NCI-H1417 treated with DMSO at 0.1 percent for 48 hours (cell line): ENCODE measurements at places on chromosomes 6 and 20.

GRCh38 chr6:82111114-82111513 is 136.4 kb downstream of the IBTK start:
- DNase-seq, result no peak

DNA sequence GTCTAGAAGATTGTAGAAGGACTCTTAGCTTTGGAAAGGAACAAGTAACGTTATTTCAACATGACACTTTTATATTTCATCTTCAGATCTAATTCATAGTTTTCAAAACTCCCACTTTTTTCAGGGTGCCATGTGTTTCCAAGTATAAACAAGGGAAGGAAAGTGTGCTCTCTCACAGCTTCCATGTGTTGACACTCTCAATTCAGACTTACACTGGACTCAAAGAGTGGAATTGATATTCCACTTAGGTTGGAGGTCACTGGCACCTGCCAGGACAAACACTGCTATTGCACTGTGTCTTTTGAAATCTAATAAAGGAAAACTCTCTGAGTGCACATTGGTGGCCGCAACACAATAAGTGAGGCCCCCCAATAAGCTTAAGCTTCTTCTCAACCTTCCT is 22.5 kb upstream of the SAMD3 start:
- DNase-seq, result no peak

DNA sequence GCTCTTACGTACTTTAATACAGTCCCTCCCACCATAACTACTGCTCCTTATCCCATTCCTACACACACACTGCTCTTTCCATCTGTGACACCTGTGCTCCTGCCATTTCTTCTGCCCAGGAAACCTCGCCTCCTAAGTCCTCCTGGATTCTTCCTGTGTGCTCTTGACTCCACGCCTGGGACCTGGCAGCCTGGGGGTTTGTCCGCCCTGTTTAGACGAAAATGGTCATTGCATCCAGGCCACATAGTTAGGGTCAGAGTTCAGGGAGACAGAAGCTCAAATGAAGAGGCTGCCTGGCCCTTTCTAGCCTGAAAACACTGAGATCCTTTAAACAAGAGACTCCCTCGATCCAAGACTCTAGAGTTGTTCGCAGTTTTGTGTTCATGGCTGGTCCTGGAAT is 17.4 kb upstream of the CTNNBL1 start:
- DNase-seq, result no peak

DNA sequence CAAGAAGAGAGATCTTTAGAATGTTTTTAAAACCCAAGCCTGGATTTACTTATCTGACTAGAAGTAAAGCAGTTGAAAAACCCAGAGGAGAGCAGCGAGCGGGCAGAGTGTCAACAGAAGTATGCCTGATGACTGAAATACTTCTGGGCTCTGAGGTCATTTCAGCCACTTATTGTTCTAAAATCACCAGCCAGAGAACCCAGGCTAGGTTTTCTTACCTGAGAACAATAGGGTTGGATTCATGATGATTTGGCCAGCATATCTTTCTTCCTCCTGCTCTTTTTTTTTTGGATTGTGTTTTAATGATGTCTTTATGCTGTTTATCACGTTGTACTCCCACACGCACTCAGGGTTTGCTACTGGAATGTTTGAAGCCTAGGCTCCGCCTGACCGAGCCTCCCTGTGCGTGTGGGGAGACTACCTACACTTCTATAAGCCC is 63.0 kb upstream of the KIF25 start:
- DNase-seq, result no peak

- no peak for DNase-seq
Measured at GRCh38 chr20:2210646-2211552, 84.9 kb upstream of the TGM3 start.

- DNase-seq, result no peak
Measured at GRCh38 chr6:155250701-155251381, 13.0 kb upstream of the CLDN20 start.

DNA sequence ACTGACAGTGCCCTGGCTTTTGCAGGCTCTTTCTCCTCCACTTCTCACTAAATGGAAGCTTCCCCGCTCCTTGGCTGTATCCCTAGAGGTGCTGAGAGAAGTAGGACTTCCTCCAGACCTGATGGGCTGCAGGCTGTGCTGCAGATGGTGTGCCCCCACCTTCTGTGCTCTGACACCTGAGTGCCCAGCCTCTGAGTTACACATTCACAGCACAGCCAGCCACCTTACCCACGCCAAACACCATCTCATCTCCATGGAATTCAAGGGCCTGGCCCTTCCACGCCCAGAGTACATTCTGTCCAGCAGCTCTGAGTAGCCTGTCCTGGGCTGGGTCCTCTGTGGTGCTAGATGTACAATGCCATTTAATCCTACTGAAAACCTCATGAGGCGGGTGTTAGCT is 5.3 kb downstream of the SFTA2 start:
- no peak for DNase-seq

DNA sequence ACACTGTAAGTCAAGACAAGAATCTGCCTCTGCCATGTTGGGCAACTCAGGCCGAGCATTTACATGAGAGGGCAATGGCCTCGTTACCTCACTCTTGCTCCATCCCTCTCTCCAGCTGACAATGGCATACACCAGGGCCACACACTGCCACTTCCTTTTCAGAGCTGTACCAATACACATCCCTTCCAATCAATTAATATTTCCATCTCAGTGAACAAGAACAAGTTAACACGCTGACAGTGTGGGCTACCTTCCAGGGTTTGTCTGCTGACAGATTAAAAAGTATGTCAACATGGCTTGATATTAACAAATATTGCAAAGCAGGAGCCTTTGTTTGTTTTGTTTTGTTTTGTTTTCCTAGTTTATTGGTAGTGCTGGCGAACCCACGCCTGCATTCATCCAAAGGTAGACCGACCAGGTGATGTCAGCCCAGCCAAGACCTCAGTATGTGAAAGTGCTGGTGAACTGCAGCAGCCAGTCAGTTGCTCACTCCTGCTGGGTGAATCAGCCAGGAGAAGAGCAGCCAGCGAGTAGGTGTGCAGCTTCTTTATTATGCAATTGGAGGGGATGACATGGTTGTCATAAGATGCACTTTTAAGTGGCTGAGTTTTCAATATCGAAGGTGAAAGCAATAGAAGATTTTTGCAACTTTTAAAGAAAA is 487.3 kb upstream of the JARID2 start:
- peak; percentile 31 for DNase-seq

GRCh38 chr20:24582373-24583168 is 113.1 kb downstream of the SYNDIG1 start:
- DNase-seq, result no peak

- no peak for DNase-seq
Measured at GRCh38 chr6:127481628-127482027, 22.4 kb upstream of the KIAA0408 start.

- DNase-seq, result no peak
Measured at GRCh38 chr6:149129371-149130077, 188.0 kb upstream of the TAB2 start.

GRCh38 chr6:118680452-118681095 is 29.2 kb upstream of the CEP85L start:
- no peak for DNase-seq

DNA sequence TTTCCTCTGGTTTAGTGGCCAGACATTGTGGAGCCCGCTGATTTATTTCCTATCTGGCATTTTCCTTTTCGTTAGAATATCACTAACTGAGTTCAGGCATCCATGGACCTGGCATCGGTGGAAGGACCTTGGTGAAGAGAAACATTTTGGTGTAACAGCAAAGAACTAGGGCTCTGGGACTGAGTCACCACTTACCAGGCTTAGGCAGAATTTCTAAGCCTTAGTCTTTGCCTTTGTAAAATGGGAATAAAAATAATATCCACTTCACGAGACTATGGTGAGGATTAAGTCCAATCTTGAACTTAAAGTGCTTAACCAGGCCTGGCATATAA is 42.0 kb upstream of the ENPP1 start:
- DNase-seq, result no peak

- DNase-seq, result no peak
Measured at GRCh38 chr6:56760842-56761241, 118.2 kb upstream of the DST start.

DNA sequence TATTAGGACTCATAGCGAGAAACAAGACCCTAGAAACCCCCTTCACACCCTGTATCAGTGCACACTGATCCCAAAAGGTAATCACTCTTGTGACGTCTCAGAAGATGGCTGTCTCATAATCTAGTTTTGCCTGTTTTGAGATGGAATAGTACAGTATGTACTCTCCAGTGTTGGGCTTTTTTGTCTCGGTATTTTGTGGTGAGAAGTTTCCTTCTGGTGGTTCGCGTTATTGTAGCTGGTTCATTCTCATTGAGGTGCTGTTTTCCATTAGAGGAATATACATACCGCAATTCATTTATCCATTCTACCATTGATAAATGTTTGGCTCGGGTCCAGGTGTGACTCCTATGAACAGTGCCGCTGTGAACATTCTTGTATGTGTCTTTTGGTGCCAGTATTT is 27.9 kb upstream of the MAP3K4 start:
- DNase-seq, result no peak

DNA sequence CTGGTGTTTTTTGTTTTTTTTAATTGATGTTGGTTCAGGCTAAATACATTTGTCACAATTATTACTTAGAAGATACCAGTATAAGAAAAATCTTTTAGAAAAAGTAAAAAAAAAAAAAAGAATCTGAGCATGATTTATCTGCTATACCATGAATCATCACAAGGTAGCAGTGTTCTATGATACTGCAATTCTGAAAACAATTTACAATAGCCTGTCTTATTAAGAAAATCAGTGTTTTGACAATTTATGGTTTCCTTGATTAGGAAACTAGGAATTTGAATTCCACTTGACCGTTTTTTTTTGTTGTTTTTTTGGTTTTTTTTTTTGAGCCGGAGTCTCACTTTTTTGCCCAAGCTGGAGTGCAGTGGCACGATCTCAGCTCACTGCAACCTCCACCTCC is 9.3 kb upstream of the MAK start:
- DNase-seq, result no peak

DNA sequence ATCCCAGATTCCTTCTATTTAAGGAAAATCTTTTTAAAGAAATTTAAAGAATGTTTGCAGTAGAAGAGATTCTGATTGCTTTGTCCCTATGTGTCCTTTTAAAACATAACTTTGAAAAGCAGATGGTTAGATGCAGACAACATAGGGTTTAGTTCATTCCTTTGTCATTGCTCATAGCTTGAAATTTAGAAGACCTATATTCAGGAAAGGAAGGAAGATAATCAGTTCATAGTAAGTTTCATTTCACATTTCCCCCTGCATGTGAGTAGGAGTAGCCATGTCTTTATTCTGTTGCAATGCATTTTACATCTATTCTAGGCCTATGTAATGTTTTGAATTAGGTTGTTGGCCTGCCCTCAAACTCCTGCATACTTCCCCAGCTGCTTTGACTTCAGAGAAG is 197.9 kb upstream of the GRIK2 start:
- DNase-seq, result no peak
